ENCODE measurements at places on chromosomes 4 and X. TPM values are rescaled to one million over a fixed set of nuclear protein-coding genes. Genes with fewer than 3 reads are reported as not detected.

Gene GK
- 4.5 TPM for polyA plus RNA-seq

DNA sequence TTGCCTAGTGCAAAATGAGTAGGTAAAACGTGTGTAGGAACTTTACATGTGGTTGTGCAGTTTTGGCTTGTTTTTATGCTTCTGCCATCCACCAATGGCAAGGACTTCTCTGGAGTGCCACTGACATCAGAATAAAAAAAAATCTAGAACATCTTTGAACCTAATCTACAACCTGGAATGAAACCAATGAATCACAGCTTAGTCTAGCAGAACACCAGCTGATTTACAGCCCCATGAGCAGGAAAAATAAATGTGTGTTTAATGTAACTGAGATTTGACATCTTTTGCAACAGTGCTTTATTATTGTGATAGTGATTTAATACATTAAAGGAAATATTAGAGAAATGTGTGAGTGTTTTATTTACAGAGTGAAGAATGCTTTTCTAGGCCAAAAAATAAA, 995.1 kb downstream of the PCDH7 start:
- no peak for DNase-seq

- DNase-seq, result no peak
Measured at GRCh38 chr4:121827853-121828252, 4.2 kb upstream of the CCNA2 start.

GRCh38 chr4:189021831-189022230, 882.6 kb downstream of the TRIML1 start:
- DNase-seq, result no peak

Gene NHS
- 2.3 TPM for polyA plus RNA-seq

DNA sequence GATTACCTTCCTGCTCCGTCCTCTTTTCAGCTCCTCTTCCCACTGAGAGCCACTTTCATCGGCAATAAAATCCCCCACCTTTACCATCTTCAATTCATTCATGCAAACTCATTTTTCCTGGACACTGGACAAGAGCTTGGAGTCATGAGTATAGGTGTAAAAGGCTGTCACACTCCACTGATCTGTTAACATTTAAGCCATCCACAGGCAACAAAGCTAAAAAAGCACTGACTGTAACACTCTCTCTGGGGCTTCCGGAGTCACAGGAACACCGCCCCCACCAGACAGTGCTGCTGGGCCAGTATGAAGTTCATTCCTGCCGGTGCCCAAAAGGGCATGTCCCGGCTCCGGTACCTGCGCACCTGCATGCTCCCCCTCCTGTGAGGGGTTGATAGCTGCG, 38.5 kb downstream of the MAGEB5 start:
- no peak for DNase-seq

DNA sequence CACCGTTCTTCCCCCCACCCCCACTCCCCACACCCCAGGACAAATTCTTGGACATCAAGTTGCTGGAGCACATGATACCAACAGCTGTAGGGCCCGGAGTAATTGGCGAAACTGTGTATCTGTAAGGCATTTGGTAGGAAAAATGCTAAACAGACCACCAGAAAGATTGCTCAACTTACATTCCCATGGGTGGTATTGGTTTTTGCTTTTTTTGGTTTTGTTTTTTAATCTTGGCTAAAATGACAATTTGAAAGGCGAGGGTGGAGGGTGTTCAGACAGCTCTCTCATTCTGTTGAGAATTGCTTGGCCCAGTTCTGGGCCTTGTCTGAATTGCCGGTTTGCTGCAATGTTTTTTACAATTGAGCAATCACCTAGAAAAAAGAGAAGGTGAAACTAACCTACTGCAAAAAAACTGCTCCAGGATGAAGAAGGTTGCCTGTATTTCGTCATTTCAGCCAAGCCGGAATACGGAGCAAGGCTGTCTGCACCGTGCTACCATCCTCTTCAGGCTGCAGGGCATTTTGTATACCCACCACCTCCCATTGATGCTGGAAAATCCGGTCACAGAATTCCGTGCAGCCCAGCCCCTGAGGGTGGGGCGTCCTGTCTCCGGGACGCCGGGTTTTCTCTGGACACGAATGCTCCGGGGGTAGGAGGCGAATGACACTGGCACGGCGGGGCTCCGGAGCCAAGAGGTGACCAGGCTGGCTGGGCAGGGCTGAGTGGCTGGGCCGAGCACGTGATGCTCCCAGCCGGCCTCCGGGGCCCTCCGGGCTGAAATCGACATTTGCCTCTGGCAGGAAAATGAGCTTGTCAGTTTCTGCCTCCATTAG, at the start of gene CLCN4:
Gene CLCN4, plus strand, starts transcription at position 777 of the 833 bp plus-strand sequence. CDS start 28,058 bp downstream, outside the sequence.
- peak; percentile 44 for DNase-seq

DNA sequence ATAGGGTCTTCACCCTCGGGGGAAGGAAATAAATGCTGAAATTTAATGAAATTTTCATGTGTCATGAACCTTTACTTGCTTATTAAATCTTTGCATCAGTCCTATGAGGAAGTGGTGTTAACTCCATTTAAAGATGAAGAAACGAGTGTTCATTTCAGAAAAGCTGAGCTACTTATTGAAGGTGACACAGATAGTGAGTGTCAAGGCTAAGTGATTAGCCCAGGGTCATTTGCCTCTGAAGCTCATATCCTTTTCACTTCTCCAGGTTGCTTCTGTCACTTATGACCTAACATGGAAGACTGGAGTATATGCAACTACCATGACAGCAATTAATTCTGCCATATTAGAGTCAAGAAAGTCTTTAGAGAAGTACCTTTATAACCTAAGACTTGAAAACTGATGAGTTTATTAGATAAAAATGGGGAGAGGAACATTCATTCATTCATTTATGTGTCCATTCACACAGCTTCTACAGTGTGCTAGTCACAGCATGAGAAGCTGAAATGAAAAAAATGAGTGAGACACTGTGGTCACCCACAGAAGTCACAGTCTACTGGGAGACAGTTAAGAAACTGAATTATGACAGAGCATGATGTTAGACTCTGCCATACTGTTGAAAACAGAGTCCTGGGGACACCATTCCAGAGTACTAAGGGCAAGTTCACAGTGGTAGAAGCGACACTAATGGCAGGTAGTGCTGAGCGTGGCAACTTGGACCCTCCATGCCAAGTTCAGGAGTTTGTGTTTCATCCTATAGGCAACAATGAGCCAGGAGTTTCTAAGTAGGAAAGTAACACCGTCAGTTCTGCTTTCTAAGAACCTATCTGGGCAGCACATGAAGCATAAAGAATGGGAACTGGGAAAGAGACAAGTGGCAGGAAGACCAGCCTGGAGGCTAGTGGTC, 21.3 kb downstream of the ALPK1 start:
- no peak for DNase-seq

- DNase-seq, result no peak
Measured at GRCh38 chr4:110002326-110002725, 89.6 kb downstream of the EGF start.

DNA sequence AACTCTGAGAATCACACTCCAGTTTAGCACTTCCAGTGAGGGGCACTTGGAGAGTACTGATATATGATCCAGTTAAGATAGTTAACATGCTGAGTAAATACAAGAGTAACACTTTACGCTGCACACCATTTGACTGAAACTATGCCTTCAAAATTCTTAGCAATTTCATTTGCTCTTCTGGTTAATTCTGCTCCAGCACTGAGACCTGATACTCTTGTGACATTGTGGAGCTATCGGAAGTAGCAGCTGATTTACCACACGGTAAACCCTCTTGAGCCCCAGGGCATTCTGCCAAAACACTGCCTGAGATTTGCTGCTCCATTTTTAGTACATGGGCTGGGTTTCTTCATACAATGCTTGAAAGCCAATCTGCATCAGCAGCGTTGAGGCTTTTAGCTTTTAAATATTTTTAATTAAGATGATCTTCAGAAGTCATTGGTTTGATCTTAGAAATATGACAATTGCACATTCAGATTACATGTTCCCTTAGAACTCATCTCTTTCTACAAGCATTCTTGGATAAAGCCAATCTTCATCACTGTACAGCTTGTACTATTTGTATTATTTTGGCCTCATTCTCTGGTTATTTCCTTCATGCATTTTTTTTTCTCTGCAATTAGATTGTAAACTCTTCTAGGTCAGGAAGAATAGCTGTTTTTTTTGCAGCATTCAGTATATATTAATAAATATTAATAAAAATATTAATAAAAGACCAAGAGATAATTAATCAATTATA, 67.8 kb upstream of the ETNPPL start:
- peak; percentile 57 for DNase-seq

GRCh38 chr4:20043991-20044390, 207.7 kb upstream of the SLIT2 start:
- no peak for DNase-seq

DNA sequence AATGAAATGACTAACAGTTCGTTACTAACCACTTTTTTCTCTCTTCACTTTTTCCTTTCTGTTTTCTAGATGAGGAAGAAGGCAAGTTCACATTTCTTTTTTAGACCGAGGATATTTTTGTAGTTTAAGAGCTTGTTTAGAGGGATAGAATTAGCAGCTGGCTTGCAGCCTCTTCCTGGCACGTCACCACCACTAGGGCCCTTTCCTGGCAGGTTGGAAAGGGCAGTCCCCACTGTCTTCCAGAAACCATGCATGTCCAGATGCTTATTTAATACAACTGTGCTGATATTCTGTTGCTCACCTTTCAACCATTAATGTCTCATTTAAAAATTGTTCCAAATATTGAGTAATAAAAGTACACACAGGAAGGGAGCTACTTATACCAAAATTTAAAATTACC, 209.5 kb upstream of the PACRGL start:
- DNase-seq, result no peak

DNA sequence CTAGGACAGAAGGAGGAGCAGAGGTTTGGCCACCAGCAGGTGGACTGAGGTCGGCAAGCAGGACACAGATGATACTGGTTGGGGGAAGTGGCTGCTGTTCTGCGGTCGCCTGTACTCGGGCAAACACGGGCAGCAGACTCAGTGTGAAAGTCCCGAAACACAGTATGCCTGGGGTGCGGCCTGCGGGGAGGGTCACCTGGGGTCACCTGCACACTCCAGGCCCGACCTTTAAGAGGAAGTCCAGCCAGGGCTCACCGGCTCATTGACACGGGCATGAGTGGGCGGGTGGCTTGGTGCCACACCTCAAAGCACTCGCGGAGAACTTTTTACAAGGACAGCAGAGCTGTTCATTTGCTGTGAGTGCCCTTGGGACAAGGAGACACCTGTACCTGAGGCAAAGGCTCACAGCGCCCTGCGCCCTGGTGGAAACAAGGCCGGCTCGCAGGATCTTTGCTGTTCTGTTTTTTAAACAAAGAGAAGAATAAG, 71.5 kb upstream of the MXD4 start:
- no peak for DNase-seq

DNA sequence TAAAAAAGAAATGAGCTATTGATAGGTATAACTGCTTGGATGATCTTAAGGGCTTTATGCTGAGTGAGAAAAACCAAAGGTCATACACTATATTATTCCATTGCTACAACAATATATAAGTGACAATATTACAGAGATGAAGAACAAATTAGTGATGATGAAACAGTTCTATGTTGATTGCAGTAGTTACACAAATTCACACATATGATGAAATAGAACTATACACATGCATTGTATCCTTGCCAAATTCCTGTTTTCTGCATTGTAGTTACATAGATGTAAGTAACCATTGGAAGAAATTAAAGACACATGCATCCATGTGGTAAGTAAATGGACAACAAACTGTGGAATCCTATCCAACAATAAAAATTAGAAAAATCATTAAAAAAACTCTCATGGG, 76.5 kb downstream of the CENPC start:
- DNase-seq, result no peak

- no peak for DNase-seq
Measured at GRCh38 chr4:168411318-168412150, 68.8 kb downstream of the DDX60L start.

Gene PLK4
- 9.9 TPM for polyA plus RNA-seq

Gene HSFX4
- polyA plus RNA-seq, result 1.7 TPM

All from muscle of back (tissue), 13 donors.